ENCODE measurements at places on chromosomes 7 and 10. TPM values are rescaled to one million over a fixed set of nuclear protein-coding genes. Genes with fewer than 3 reads are reported as not detected.

The LRGUK gene
- not detected for total RNA-seq

The TUBB8 gene
- not detected for total RNA-seq

The TFR2 gene
- 0.19 TPM for total RNA-seq

The MUC12 gene
- total RNA-seq, result not detected

The SPDYE2 gene
- 0.16 TPM for total RNA-seq

The EBLN1 gene
- total RNA-seq, result not detected

The BTBD16 gene
- not detected for total RNA-seq

The PCLO gene
- 2.9 TPM for total RNA-seq

The KNDC1 gene
- 0.59 TPM for total RNA-seq

The VDAC2 gene
- total RNA-seq, result 278 TPM

The CYP2C8 gene
- total RNA-seq, result not detected

The TRPV5 gene
- not detected for total RNA-seq

The CASTOR2 gene
- 67.8 TPM for total RNA-seq

The GRID1 gene
- 0.37 TPM for total RNA-seq

The TPK1 gene
- total RNA-seq, result 6.4 TPM

The MMD2 gene
- not detected for total RNA-seq

The FFAR4 gene
- total RNA-seq, result 0.31 TPM

The CRTAC1 gene
- total RNA-seq, result 3.5 TPM

The NEUROG3 gene
- total RNA-seq, result not detected

The ACSM6 gene
- not detected for total RNA-seq

The GRK5 gene
- 19.2 TPM for total RNA-seq

The BAIAP2L1 gene
- 1.7 TPM for total RNA-seq

The SLC26A3 gene
- not detected for total RNA-seq

The SLC13A1 gene
- total RNA-seq, result not detected

The CCDC146 gene
- 12.7 TPM for total RNA-seq

The HDAC9 gene
- 28.0 TPM for total RNA-seq

The PNLIPRP1 gene
- total RNA-seq, result not detected

Data from right atrium auricular region (tissue), 2 donors.